GM12892 (cell line): ENCODE measurements at places on chromosomes 2 and 18.

- no peak for DNase-seq
Measured at GRCh38 chr2:174611006-174611405, 13.4 kb upstream of the WIPF1 start.

DNA sequence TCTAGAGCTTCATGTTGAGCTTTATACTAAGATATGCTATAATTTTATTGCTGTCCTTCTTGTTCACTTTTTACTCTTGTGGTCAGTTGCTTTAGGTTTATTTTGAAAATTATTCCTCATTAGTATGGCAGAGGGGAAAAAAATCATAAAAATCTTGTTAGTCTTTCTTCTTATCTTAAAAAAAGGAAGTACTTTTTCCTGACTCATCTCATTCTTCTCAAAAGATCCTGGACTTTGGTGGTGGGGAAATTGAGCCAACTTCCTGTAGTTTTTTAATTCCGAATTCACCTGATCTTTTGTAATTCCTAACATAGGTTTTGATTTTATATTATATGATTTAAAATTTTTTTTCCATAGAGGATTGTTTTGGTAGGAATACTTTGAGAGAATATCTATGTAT is 3.8 kb downstream of the SLC4A1AP start:
- no peak for DNase-seq

- no peak for DNase-seq
Measured at GRCh38 chr18:36744261-36744876, 84.4 kb downstream of the TPGS2 start.

- no peak for DNase-seq
Measured at GRCh38 chr18:78779996-78780718, 199.5 kb upstream of the SALL3 start.

DNA sequence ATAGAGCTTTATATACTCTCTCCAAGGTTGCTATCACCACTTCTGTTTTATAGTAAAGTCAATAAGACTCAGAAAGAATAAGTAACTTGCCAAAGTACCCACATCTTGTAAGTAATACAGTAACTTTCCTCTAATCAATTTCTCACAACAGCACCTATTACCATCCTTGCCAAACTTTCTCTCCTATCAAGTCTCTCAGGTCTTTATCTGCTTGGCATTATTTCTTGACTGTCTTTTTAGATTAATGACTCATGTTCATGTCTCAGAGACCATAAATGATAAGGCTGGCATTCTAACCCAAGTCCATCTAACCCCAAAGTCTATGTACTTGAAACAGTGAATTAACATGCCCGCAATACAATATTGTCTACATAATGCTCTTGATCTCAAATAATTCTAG is 618.0 kb upstream of the ZEB2 start:
- no peak for DNase-seq

- DNase-seq = no peak
Measured at GRCh38 chr18:10715791-10716190, 190.0 kb downstream of the NAPG start.

DNA sequence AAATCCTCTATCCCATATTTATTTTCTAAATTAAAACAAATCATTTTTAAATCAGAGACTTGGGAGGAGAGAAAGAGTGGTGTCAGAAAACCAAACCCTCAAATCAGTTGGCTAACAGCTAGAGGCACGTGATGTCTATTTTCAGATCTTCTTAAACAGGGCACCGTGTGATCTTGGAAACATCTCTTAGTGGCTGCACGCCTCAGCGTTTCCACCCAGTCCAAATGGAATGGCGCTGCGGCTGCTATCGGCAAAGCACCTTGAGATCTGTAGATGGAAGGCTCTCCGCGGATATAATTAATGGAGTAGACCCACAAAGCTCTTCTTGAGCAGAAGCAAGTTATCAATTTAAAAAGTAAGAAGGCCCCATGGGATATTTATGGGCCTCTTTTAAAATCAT is 50.0 kb downstream of the NRP2 start:
- no peak for DNase-seq

DNA sequence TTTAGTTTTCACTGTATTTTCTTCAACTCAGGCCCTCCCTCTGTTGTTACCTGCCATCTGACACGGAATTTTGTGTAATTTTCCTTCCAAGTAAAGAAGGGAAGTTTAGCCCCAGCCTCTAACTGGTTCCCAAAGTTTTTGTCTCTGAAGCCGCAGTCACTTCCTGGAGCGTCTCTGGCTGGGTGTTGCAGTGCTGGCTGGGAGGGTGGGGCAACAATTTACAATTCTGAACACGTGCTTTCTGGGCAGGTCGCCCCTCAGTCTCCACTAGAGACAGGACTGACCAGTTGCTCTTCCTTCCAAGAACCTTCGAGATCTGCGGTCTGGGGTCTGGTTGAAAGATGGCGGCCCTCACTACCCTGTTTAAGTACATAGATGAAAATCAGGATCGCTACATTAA is 3.5 kb downstream of the CNDP2 start:
- no peak for DNase-seq

DNA sequence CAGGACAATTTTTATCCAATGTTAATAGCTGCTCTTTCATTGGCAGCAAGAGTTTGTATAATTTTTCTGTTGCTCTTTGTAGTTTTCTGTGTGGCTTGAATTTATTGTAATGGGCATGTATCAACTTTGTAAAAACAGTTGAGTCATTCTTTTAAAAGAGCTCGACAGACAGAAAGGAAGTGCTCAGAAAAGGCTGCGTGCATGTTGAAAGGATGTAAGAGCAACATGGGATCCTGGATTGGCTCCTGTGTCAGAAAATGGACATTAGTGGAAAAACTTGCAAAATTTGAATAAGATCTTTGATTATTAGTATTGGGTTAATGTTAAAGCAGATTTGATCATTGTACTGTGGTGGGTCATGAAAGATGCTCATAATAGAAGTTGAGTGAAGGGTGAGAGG is 93.3 kb upstream of the CDC42EP3 start:
- no peak for DNase-seq
